ENCODE measurements at places on chromosomes 6 and 20.
A peak's percentile ranks its signal among the peaks of the same experiment; 100 is the strongest.

DNA sequence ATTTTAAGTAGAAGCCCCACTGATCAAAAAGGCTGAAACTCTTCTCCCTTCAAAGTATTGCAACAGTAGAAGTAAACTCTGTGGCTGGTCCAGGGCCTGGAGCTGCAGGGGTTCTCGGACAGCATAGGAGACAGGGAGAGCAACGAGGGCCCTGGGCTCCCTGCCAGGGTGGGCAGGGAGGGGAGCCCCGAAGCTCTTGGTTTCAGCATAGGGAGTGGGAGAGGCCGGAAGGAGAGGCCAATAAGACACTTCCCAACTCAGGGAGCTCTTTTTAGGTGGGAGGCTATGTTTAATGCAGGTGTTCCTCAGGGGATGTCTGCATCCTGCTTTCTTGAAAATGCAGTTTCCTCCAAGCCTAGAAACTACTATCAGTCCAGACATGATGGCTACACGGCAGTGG lies 91.1 kb downstream of the LY86 start:
- no peak for DNase-seq

GRCh38 chr6:55212156-55212555 lies 37.8 kb downstream of the HCRTR2 start:
- DNase-seq, result no peak

GRCh38 chr6:136063096-136063495 lies 187.0 kb downstream of the MTFR2 start:
- DNase-seq, result no peak

GRCh38 chr6:27176523-27177484 lies 70.7 kb upstream of the PRSS16 start:
- peak; percentile 34 for DNase-seq

GRCh38 chr6:40627316-40627715 lies 40.2 kb upstream of the LRFN2 start:
- no peak for DNase-seq

- DNase-seq, result no peak
Observed at GRCh38 chr6:121770943-121771342, 335.5 kb downstream of the GJA1 start.

DNA sequence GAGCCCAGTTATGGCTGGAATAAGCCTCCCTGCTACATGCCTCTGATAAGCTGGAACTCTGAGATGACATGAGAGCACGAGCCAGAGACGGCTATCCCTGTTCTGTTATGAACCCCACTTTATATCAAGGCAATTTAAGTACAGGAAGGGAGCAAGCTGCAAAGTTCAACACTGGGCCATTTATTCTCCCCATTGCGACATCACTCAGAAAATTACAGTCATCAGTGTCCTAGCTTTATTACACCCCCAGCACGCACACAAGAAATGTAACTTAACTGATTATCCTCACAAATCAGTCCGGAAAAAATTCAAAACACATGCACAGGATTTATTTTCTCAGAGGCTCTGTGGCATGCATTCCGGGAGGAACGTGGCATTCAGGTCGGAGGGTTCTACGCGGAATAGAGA lies 125.3 kb upstream of the SLC2A12 start:
- DNase-seq, result no peak

GRCh38 chr6:110573136-110573535 lies 96.7 kb upstream of the SLC22A16 start:
- no peak for DNase-seq

All from activated CD8-positive, alpha-beta memory T cell treated with anti-CD3 and anti-CD28 coated beads for 4 hours (primary cell).